ENCODE measurements at places on chromosomes 12 and 14. TPM values are rescaled to one million over a fixed set of nuclear protein-coding genes. Genes with fewer than 3 reads are reported as not detected.

Gene BEGAIN
- 1.4 TPM for total RNA-seq

DNA sequence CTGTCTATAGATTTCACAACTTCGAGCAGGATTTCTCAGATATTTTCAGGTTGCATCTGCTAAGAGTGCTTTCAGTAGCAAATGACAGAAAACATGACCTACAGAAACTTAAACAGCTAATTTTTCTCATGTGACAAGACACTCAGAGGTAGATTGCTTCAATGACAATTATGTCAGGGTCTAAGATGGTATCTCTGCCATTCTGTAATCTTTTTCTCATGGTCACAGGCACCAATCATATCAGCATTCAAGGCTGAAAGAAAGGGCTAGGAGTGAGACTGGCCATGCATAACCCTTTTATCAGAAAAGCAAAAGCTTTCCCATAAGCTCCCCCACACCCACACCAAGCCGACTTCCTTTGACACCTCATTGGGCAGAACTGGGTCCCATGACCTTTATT is 450.5 kb upstream of the FAR2 start:
- no peak for DNase-seq

Gene GPR137C
- total RNA-seq: 0.15 TPM

Gene VSX2
- not detected for total RNA-seq

Gene SDSL
- 20.1 TPM for total RNA-seq

Gene ANG
- 50.4 TPM for total RNA-seq

DNA sequence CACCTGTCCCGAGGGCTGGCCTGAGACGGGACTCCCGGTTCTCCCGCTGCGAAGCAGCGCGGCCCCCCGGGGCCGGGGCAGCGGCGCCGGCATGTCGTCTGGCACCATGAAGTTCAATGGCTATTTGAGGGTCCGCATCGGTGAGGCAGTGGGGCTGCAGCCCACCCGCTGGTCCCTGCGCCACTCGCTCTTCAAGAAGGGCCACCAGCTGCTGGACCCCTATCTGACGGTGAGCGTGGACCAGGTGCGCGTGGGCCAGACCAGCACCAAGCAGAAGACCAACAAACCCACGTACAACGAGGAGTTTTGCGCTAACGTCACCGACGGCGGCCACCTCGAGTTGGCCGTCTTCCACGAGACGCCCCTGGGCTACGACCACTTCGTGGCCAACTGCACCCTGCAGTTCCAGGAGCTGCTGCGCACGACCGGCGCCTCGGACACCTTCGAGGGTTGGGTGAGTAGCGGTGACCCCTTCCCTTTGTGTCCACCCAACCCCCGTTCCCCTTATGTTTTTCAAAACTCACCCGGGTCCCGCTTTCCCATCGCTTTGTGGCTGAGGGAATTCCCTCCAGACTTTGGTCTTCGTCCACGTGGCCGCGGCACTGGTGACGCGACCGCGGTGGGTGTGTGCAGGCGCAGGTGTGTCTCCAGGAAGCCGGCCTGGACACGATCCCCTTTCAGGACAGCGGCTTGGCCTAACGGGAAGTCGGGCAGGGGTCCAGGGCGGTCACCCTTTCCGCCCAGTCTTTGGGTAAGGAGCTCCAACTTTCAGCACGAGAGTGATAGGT is 826 bp downstream of the PRKCH start:
- peak; percentile 75 for DNase-seq

DNA sequence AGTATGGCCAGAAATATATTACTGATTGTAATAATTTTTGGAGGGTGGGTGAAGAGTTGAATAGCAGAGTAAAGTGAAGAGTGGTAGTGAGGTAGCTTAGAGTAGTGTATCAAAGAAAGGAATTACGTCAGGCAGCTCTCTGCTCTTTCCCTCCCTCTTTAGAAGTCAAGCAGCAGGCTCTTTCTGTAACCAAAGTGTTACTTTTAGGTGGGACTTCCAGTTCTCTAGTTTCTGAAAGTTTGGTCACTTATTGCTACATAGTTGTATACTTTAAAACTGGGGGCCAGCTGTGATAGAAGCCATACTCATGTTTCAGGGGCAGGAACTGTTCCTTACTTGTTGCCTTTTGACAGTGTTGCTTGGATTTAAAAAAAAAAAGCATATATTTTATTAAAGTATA is 30.6 kb downstream of the ATF7IP start:
- no peak for DNase-seq

GRCh38 chr14:72961579-72962335 is 35.5 kb downstream of the DCAF4 start:
- DNase-seq: no peak

Gene SYCP3
- 0.15 TPM for total RNA-seq

Gene SMCO3
- total RNA-seq: not detected

- DNase-seq: no peak
These were observed 94.3 kb downstream of the LRRC74A start for GRCh38 chr14:76920331-76921087.

GRCh38 chr14:61197416-61197815 is 83.7 kb downstream of the TMEM30B start:
- DNase-seq: no peak

DNA sequence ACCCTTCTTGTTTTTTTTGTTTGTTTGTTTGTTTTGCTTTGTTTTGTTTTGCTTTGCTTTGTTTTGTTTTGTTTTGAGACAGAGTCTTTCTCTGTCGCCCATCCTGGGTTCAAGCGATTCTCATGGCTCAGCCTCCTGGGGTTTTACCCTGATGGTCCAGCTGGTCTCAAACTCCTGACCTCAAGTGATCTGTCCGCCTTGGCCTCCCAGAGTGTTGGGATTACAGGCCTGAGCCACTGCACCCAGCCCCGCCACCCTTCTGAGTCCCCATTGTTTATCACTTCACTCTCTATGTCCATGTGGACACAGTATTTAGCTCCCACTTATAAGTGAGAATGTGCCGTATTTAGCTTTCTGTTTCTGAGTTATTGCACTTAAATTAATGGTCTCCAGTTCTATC is 36.9 kb upstream of the BICD1 start:
- no peak for DNase-seq

DNA sequence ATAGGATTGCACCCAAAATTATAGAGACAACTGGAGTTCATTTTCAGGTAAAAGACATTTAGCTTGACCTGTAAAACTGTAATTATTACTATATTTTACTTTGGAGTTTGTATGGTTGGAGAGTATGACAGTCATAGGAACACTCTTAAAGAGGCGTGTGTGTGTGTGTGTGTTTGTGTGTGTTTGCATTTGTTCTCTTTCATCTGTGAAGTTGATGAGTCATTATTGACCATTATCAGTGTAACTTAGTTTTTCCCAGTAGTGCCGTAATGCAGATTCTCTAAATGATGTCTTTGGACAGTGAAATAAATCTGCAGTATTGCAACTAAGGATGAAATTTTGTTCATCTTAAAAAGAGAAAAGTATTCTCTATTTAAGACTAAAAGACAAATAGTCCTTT is 13.0 kb downstream of the WASHC4 start:
- no peak for DNase-seq

GRCh38 chr14:71290301-71290700 is 383.0 kb downstream of the PCNX1 start:
- no peak for DNase-seq

- no peak for DNase-seq
These were observed 15.1 kb downstream of the XRCC3 start for GRCh38 chr14:103699901-103700752.

Gene FGF23
- not detected for total RNA-seq

DNA sequence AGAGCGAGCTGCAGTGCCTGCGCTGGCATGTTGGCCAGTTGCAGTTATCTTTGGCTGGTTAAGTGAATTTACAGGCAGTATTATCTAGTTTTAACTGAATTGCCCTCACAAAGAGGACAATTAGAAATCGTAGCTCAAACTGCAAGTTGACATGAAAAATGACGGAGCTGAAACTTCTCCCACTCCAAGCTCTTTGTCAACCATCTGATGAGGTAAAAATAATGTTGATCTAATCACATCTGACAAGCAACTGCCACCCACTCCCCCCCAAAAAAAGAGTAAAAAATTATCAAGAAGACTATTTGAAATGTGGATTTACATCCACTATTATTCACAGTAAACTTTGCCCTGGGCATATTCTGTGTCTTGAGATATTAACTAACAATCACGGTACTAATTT is 84.7 kb upstream of the VASH1 start:
- DNase-seq: no peak

- DNase-seq: peak; percentile 80
These were observed 28.9 kb downstream of the PNN start for GRCh38 chr14:39203659-39204606.

DNA sequence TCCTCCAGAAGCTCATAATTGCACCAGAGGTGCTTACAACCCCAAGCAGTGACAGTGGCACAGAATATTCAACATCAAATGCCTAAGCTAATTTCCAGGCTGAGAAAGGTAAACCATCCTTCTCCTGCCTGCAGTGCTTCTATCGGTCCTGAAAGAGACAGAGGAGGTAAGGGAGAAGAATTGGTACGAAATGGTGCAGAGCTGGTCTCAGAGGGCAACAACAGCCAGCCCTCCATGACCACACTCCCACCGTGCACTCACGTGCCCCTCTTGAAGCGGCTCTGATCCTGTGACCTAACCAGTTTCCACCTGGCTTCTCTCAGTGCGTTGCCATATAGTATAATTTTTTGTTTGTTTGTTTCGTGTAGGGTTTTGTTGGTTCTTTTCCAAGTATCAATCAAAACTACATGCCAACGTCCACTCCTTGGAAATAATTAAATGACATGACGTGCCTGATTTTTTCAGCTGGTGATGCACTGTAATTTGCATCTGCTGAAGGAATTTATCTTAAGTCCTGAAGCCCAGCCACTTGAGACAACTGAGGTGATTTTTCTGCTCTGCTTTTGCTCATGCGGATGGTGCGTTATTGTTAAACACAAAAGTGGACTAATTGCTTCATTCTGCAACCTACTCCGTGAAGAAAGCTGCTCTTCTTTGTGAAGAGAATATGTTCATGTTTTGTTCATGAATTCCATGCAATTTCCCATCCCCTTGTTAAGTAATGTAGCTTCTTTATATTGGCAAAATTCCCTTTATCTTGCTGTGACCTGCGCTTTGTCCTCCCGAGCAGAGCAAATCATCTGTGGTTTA is 1.3 kb upstream of the ATP2A2 start:
- DNase-seq: no peak

Gene CDH24
- 3.7 TPM for total RNA-seq

DNA sequence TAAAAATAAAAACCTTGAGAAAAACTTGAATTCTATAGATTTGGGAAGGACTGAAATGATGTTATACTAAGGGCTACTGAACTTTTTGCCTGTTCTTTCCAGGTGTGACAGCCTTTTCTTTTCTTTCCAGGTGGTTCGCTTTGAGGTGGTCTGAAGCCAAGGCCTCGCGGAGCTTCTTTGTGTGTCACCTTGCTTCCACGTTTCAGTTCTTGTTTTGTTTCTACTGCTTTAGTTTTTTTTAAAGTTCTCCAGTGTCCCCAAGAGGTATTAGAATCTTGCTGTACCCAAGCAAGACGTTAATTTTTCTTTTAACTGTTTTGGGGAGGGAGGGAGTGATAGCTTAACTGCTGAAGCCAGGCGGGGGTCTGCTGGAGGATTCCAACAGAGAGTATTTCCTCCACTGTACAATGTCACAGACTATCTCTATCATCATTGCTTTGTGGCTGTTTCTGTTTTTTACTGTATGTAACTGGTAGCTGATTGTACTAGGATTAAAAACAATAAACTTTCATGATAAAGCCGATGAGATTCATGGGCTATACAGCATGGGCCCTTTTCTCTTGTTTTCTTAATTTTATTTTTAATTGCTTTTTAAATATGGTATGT is 40.2 kb downstream of the PROX2 start:
- no peak for DNase-seq

Gene ZNF410
- total RNA-seq: 40.2 TPM

DNA sequence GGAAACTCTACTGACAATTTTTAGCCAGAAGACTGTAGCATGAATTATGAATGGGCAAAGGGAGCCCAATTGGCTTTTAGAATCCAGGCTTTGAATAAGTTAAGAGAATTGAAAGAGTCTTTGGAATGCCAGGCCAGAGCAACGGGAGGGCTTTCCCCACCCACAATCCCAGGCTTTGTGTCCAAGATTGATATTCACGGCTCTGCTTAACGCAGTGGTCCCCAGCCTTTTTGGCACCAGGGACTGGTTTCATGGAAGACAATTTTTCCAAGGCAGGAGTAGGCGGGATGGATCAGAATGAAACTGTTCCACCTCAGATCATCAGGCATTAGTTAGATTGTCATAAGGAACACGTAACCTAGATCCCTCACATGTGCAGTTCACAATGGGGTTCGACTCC is 79.6 kb downstream of the EPS8 start:
- DNase-seq: no peak

Gene MYH7
- not detected for total RNA-seq

Gene BDKRB1
- 6.6 TPM for total RNA-seq

DNA sequence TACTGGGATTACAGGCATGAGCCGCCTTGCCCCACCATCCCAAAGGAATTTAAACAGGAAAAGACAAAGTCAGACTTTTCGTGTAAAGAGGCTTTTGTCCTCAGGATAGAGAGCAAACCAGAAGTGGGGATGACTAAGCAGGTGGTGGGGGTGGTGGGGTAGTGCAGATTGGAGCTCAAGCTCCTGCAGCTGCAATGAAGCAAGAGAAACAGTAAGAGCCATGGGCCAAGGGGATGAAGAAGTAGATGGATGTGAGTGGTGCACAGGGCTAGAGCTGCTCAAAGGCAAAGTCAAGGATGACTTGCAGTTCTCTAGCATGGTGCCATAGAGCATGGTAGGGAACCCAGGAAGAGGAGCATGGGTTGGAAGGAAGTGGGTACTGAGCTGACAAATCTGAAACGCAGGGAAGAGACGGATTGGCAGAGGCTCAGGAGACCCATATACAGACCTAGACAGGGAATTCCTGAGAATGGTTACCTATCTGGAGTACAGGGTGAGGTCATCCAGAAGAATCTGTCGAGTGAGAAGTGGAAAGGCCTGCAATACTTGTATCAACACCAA is 11.4 kb upstream of the RNF34 start:
- no peak for DNase-seq

Gene LPAR5
- 25.6 TPM for total RNA-seq

GRCh38 chr14:75426332-75427125 is 1.3 kb upstream of the JDP2 start:
- DNase-seq: no peak

Gene OR2AP1
- total RNA-seq: not detected

DNA sequence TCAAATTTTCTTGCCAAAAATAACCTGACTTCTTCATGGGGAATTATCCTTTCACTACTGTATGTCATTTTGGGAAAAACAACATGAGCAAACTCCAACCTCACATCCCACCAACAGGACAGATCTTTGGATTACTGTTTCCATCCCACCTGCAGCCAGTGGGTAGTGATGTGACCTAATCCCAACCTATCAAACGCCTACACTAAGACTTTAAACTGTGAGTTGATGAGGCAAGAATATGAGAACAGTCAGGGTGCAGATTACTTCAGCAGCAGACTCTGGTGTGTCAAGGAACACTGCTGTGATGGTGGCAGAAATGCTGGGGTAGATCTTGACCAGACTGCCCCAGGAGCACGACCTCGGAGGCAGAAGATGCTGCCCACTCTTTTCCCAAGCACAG is 293.2 kb downstream of the DUSP6 start:
- DNase-seq: no peak

DNA sequence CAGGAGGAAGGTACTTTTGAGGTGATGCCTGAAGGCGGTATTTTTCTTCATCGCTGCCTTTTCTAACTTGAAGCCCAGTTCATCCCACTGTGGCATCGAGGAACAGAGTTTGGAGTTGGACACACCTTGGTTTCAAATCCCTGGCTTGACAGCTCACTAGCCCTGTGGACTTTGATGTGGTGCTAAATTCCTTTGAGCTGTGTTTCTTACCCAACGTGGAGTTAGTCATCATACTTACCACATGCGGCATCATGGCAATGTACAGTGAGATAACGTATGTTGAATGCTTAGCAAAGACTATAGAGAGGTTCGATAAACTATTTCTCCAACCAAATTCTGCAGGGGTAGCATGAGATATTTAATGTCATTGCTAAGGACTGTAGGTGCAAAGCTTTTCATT is 3.4 kb downstream of the PLEKHG3 start:
- DNase-seq: peak; percentile 6

Measured in left colon (tissue), 2 donors.